Peyer's patch (tissue), 4 donors: ENCODE measurements at places on chromosomes 1 and 21. TPM values are rescaled to one million over a fixed set of nuclear protein-coding genes. Genes with fewer than 3 reads are reported as not detected.

DNA sequence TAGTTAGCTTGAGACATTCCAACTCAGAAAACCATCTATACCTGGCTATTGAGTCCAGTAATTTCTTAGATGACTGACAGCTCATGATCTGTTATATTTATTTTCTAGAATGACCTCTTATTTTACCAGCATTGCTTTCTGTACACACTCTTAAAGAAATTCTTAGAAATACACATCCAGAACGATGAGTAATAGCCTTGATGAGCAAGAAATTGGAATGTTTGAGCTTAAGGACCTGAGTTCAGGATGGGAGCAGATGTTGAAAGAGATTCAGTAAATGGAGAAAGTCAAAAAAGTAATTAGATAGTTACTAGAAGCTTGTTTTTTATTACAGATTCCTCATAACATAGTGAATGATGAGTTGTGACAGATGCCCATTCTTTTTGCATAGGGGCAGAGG lies 11.7 kb downstream of the PYHIN1 start:
- no peak for DNase-seq

DNA sequence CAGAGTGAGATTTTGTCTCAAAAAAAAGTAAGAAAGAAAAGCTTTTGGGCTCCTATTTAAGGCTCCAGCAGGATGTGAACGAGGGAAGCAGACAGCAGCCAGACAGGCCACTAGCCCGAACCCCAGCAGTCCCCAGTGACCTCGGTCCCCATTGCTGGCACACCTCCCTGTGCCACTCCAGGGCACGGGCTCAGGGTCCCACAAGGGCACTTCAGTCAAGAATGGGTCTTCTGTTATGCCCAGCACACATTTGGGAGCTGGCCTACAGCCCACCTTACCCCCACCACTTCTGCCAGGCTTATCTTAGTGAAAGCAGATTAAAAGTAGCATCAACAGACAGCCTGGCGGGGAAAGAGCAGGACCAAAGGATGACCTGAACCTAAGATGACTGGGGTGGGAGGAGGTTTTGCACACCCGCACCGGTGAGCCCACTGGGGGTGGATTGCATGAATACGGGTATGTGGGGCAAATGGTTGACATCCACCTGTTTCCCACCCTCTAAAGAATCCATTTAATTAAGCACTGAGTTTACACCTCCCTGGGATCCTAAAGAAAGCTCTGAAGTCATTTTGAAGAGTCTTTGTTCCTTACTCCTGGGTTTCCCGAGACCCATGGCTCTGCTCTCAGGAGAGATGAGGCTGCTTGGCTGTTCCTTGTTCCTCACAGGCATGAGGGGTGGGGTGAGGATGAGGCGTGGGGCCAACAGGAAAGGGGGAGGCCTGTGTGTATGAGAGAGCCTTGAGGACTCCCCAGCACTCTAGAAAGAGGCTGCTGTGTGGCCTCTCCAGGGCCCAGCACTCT lies 4.7 kb downstream of the CHI3L1 start:
- DNase-seq = no peak

DNA sequence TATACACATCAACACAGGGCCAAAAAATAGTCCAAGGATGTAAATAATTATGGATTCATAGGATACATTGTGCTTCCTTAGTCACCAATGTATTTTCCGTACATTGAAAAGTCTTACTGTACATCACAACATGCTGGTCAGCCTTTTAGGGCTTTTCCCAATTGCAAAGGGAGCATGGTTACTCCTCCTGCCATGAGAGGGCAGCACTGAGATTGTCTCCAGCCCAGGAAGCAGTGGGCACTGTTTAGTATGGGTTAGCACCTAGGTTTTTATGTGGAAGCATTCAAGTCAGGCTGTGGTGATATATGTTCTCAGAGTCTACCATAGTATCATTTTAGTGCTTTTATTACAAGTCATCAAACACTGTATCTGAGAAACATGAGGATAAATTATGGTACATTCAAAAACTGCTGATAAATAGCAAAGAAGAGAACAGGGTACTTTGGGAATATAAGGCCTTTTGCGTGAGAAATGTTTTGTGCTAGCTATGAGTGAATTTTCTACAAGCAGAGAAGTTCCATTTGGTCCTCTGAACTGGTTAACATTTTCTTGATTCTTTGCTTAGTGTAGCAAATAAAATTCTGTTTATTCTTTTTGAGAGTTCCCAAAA lies 34.0 kb downstream of the ST6GALNAC5 start:
- DNase-seq = no peak

- no peak for DNase-seq
These were observed 1.4 kb downstream of the DUSP10 start for GRCh38 chr1:221740369-221740992.

- peak; percentile 86 for DNase-seq
These were observed 2.8 kb upstream of the LIX1L start for GRCh38 chr1:145960468-145961108.

DNA sequence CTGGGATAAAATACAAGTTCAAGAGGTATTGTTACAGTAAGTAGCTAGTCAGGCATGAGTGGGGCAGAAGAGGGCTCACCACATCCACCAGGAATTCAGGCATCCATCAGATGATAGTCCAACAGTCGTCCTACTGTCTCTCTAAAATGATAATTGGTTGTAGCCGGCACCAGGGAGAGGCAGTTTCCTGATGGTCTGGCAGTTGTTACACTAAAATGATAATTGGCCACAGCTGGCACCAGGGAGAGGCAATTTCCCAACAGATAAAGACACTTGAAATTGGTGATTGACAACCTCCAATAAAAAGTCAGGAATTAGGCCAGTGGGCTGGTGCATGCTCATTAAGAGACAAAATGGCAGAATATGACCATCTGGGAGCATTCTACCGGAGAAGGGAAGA lies 545.8 kb downstream of the AMY1C start:
- DNase-seq = no peak

- DNase-seq = peak; percentile 78
These were observed 57.0 kb upstream of the SYNC start for GRCh38 chr1:32759521-32759981.

- DNase-seq = no peak
These were observed 47.1 kb upstream of the OLIG2 start for GRCh38 chr21:32978331-32979270.

GRCh38 chr1:180615493-180616290 lies 16.1 kb upstream of the XPR1 start:
- DNase-seq = no peak

DNA sequence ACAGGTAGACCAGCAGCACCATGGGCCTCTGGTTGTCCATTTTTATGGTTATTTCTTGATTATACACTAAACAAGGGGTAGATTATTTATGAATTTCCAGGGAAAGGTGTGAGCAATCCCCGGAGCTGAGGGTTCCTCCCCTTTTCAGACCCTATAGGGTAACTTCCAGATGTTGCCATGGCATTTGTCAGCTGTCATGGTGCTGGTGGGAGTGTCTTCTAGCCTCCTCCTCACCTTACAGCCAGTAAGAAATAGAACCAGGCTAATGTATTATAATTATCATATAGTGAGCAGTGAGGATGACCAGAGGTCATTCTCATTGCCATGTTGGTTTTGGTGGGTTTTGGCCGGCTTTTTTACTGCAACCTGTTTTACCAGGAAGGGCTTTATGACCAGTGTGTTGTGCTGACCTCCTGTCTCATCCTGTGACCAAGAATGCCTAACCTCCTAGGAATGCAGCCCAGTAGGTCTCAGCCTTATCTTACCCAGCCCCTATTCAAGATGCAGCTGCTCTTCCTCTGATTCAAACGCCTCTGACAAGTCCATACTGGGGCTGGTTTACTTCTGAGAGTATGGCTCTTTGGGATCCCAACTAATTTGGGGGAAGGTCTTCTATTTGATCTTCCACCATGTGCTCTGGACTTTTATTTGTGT lies 13.5 kb upstream of the TINAGL1 start:
- no peak for DNase-seq

GRCh38 chr1:240189386-240189989 lies 97.8 kb downstream of the FMN2 start:
- DNase-seq = no peak

DNA sequence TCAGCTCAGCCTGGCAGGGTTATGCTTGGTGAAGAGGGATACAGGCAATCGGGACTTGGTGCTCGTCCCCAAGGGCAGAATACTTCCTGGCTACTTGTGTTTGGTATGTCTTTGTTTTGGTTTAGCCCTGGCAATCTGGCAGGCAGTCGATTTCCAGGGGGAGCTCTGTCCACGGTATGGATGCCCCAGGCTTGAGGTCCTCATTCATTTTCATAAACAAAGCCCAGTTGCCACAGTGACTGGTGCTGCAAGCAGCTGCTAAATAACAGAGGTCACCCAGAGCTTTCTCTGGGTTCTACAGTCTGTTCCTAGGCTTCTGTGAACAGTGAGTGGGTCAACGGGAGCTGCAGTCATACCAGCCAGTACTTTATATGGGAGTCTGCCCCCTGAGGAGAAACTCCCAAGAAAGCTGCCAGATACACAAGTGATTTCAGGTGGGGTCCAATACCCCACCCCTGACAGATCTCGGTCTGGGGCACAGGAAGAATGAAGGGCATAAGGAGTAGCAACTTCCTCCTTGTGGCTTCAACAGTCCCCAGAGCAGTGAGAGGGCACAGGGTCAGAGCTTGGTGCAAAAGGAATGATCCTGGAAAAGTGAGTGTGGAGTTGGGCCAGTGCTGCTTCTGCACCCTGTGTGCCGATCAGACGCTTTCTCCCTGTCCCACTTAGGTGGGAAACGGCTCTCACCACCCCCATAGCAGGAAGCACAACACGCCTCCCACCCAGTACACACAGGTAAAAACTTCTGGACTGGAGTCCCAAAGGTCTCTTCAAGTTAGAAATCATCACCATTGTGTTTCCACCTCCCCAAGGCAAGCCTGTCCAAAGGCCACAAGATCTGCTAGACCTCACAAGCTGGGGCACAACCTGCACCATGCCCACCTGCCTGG lies 55.5 kb downstream of the TGFBR3 start:
- DNase-seq = no peak

DNA sequence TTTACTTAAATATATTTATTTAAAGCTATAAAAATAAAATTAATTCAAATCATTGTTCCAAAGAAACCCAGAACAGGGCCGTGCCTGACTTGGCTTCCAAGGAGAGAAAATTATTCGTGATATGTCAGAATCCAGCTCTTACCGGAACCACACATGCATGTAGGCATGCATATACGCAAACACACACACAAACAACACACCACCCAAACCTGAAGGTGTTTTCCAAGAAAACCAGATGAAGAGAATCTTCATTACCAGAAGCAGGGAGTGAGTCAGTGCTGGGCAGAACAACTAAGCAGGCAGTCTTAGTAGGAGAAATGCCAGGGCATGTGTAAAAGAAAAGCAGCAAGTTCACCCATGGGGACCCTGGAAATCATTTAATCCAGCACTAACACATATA lies 432.0 kb upstream of the BEND5 start:
- DNase-seq = no peak

DNA sequence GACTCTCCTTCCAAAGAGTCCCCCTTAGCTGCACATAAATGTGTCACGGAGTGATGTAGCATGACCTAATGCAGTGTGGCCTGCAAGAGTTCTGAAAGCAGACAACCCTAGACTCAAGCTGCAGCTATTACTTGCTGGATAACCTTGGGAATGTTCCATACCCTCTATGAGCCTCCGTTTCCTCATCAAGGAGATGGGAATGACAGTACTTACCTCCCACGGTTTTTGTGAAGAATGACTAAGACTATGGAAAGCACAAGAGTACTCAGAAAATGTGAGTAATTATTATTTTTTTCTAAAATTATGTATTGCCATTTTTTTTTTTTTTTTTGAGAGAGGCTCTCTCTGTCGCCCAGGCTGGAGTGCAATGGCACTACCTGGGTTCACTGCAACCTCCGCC lies 3.0 kb downstream of the TTC39A start:
- DNase-seq = no peak

- DNase-seq = peak; percentile 58
These were observed 14.3 kb downstream of the GPR137B start for GRCh38 chr1:236156512-236157208.

- DNase-seq = no peak
These were observed 52.8 kb upstream of the TMPRSS2 start for GRCh38 chr21:41560661-41561158.

DNA sequence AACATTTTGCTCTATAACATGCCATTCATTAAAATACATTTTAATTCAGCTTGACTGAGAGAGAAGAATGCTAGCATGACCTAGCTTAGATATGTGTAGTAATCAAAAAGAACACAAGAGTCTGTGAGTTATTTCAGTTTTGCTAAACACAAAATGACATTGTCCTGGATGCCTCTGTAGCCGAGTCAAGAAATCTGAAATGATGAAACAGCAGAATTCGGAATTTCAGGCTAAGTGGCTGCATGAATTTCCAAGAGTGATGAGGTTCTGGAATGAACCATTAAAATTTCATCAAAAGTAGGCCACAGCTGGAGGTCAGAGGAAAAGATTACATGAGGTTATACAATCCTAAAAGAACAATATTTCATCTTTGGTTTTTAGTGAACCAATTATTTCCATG lies 79.1 kb upstream of the CXADR start:
- DNase-seq = no peak

GRCh38 chr1:198929961-198930599 lies 291.2 kb downstream of the PTPRC start:
- no peak for DNase-seq

DNA sequence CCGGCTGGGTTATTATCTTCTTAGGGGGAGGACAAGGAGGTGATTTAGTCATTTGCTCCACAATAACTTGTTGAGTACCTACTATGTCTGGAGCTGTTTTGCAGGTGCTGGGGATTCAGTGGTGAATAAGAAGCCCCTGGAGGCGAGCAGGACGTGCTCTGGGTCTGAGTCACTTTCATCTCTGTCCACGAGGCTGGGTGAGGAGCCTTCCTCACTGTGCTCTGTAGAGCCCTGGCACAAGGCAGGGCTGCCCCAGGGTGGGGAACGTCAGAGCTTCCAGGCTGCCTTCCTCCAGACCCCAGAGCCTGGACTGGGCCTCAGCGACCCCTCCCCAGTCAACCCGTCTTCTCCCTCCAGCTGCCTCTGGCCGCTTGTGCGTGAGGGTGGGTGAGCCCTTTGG lies 2.5 kb upstream of the PADI6 start:
- no peak for DNase-seq

GRCh38 chr21:45377866-45378257 lies 27.1 kb upstream of the COL18A1 start:
- no peak for DNase-seq

DNA sequence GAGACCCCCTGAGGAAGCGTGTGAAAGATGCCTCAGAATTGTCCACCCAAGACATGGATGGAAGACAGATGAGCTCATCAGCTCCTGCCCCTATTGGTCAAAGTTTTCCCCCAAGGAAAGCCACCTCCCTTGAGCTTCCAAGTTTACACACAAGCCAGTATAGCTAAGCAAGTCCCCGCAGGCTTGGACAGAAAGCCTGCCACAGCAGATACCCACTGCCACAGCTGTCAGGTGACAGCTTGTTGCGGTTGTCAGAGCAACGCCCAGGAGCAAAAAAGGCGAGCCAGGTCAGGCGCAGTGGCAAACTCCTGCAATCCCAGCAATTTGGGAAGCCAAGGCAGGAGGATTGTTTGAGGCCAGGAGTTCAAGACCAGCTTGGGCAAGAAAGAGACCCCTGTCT lies 60.9 kb upstream of the IFNAR2 start:
- no peak for DNase-seq

GRCh38 chr1:150887018-150887417 lies at the start of gene CTXND2:
CTXND2 (plus strand) TSS chr1:150887136; CDS start chr1:150912315, 25,179 bp downstream.
- DNase-seq = no peak

GRCh38 chr21:31501926-31502325 lies 157.6 kb upstream of the SOD1 start:
- no peak for DNase-seq

KRTAP19-3 gene
- total RNA-seq = not detected

PKP1 gene
- total RNA-seq = 0.54 TPM

S100A9 gene
- 25.1 TPM for total RNA-seq

KRTAP19-1 gene
- not detected for total RNA-seq

WNT3A gene
- total RNA-seq = not detected

VPS72 gene
- 26.9 TPM for total RNA-seq

TMEM167B gene
- total RNA-seq = 12.5 TPM

SPATA46 gene
- not detected for total RNA-seq

ACTA1 gene
- total RNA-seq = not detected
